ENCODE measurements at places on chromosomes 6 and 20.

DNA sequence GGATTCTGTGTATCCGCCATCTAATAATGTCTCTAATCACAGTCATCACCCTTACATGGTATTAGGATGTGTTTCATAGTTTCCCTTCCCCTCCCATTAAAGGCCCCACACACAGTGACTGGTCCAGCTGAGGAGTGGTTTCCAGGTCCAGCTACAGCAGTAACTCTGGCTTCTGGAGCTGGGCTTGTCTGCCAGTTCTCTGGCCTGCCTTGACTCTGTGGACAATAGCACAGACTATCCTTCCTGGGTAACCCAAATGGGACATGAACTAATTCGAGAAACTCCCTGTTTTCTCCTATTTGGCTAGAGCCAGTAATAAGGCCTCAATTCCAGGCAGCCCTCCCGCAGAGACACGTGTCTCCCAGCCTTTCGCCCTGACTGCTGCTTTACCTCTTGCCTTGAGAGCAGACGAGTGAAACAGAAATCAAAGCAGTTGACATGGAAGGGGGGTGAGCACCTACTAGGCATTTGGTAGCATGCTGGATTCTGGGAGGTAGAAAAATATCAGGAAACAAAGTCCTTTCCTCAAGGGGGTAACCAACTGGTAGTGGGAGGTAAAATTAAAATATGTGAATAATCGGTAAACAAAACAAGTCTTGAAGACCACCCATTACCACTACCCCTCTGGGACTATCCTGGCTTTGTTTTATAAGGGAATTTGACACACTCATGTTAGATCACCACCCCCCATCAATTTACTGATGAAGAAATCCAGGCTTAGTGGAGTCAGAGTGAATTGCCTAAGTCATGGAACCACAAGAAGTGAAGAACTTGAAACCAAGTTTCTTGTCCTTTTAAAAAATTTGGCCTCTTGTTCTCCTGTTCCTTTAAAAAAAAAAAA is 1.2 kb downstream of the TRAF3IP2 start:
- no peak for DNase-seq

DNA sequence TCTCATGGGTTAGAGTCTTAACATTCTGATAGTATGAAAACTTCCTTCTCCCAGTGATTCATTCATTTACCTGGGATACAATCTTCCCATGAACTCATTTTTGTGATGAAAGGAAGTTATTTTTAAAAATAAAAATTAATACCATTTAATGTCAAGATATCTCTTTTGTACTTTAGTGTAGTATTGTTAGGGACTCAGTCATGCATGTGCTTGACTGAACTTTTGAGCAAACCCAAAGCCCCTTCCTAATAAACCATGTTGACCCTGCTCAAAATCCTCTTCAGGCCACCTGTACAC is 52.4 kb downstream of the RNF217 start:
- no peak for DNase-seq

DNA sequence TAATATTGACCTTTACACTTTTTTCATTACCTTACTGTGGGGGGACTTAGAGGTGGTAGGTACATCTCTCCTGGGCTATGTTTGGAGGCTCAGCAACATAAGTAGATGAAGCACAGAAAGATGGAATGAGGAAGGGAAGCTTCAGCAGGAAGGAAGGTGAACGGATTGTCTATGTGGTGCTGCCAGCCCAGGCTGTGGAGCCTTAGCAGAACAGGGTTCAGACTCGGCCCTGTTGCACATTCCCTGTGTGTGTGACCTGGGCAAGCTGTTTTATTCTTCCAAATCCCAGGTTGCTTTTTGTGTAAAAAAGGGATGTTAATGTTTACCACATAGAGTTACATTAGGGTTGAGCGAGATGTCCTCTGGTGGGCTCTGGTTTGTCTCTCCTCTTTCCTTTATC is 41.2 kb downstream of the ANKS1A start:
- no peak for DNase-seq

DNA sequence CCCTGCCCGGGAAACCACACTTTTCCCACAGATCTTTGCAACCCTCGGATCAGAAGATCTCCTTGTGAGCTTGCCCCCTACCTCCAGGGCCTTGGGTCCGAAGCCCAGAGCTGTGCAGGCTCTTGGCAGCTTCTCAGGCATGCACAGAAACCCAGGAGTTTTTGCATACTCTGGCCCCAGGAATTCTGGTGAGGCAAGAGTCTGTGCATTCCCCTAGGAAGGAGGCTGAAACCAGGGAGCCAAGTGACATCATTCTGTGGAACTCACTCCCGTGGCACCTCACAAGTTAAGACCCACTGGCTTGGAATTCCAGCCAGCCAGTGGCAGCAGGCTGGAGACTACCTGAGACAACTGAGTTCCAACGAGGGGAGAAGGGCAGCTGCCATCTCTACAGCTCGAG is 100.1 kb downstream of the TNFRSF21 start:
- no peak for DNase-seq

GRCh38 chr6:148441454-148441911 is 98.8 kb downstream of the SASH1 start:
- no peak for DNase-seq

DNA sequence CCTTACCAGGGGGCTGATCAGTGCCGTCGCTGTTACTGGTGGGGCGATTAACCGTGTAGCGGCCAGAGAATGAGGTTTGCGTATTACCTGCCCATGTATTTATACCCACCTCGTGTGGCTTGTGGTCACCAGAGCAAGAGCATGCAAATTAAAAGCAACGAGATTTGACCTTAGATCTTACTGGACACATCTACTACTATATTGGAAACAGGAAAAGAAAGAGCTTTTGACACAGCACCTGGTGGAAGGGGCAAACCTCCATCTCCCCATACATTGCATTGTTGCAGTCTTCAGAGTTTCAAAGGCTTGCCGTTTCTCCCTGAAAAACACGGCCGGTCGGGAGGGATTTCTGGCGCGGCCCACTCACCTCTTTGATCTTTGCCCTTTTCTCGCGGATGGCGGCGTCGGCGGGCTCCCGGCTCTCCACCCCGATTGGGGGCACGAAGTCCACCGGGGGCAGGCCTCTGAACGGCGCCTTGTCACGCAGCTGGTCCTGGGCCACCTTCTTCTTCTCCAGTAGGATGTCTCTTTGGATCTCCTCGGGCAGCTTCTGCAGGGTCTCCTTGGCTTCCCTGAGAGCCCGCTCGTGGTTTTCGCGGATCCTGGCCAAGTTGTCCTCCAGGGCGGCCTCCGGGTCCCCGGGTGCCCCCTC is 1.3 kb downstream of the MAN1A1 start:
- no peak for DNase-seq

GRCh38 chr6:112251171-112251875 is 3.0 kb downstream of the LAMA4 start:
- no peak for DNase-seq

DNA sequence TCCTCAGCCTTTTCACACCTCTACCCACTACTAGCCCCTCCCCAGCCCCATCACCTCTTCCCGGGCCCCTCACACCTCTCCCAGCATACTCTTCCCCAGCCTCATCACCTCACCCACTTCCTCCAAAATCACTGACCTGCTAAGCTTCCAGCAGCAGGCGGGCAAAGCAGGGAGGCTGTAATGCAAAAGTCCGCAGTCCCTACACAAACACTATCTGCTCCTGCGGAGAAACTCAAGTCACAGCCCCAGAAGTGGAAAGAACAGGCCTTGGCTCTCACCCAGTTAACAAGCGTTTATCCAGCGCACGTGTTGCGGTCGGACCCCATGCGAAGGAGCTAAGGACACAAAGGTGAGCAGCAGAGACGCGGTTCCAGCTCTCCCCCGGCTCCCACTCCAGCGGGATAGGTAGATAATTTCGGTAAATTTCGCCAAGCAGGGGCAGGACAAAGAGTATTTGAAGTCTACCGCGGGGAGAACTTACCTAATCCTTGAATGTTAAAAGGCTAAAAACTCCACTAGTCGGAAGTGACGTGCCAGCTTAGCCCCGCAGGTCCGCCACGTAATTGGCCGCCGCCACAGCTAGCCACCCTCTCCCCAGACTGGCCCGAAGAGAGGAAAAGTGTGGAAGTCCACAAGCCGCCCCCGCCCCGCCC is 728 bp upstream of the TRIM39 start:
- peak; percentile 59 for DNase-seq

DNA sequence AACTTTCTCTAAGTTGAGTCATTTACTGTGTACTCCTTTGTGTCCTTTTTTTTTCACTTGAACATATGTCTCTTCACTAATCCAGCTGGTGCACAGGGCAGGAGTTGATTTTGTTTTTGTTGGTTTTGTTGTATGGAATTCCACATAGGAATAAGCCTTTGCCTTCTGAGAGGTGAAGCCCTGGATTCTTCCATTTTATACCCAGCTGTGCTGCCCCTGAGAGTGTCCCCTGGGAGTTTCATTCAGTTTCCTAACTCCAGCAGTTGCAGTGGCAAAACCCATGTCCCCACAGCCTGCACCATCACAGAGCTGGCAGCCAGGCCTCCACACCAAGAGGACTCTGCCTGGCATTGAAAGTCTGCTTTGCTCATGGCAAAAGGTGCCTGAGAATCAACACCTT is 107.3 kb upstream of the SYNDIG1 start:
- no peak for DNase-seq

DNA sequence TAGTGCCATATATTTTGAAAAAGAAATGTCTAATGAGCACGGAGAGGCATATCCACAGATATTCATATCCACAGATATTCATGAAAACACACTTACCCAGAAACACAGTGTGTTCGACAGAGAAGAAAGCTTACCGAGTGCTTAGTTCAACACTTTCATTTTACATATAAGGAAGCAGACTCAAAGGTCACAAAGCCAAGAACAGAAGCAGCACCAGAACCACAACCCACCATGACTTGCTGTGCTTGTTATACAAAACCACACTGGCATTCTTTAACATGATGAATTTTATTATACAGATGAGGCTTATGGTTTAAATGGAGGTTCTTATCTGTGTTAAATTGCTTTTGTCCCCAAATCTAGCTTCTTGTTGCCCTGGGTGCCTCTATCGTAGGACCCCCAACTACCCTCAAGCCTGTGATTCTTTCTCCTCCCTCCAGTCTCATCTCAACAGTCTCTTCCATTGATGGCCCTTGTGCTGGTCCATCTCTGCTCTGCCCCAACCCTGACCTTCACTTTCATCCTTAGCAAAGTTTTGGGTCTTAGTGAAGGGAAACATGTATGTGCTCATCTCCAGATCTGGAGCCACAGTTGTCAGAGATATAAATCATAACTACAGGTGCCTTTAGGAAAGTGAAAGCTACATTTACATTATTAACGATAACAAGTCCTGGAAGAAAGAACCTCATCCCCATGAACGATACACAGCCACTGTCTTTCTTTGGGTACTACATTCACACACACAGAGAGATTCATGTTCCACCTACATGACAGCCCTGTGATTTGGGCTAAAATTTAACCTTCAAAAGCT is 40.0 kb downstream of the SF3B5 start:
- DNase-seq = peak; percentile 39

DNA sequence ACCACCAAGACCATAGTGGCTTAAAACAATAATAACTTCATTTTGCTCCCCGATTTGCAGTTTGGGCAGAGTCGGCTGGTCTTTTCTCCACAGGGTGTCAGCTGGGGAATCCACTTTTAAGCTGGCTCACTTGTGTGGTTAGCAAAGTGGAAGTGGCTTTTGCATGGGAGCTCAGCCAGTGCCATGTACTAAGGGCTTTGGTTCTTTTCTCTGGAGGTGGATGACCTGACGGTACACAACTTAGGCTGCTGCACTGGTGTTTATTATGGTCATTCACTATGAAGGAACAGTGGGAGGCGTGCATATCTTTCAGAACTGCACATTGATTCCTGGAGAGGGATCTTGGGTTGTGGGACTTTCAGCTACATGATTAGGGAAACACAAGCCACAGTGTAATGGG is 141.0 kb downstream of the OR2B2 start:
- peak; percentile 45 for DNase-seq

DNA sequence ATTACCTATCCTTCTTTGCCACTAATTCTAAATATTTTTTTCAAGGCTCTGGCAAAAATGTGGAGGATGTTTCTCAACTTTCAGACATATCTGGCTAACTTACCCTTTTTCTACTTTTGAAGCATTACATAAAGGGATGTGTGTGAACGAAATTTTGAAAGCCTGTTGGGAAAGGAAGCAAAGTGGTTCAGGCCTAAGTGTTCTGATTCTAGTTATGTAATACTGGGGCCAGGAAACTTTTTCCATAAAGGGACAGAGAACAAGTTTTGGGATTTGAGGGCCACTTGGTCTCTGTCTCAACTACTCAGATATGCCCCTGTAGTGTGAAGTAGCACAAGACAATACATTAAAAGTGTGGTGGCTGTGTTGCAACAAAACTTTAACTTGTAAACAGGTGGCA is 721.8 kb downstream of the PHF3 start:
- DNase-seq = no peak

GRCh38 chr20:11080781-11081377 is 407.1 kb upstream of the JAG1 start:
- no peak for DNase-seq

DNA sequence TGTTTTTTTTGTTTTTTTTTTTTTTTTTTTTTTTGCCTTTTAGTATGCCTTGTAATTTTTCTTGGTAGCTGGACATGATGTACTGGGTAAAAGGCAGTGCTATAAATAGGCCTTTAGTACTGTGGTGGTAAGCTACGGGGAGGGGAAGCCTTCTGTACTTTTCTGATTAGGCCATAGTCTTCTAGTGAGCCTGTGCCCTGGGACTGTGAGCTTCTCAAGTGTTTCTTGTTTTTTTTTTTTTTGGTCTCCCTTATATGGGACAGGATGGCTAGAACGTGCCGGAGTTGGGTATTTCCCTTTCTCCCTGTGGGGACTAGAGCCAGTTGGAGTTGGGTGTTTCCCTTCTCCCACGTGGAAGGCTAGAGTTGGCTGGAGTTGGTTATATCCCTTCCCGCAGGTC is 59.4 kb upstream of the PRELID3B start:
- DNase-seq = no peak

All from GDM1 (cell line).